Suppressor macrophage treated with lipopolysaccharide for 4 hours (primary cell): ENCODE measurements at places on chromosomes 3 and 15.

- DNase-seq, result no peak
Measured at GRCh38 chr3:17542591-17542990, 199.8 kb downstream of the TBC1D5 start.

GRCh38 chr15:52206446-52206845 lies 15.3 kb upstream of the GNB5 start:
- no peak for DNase-seq

DNA sequence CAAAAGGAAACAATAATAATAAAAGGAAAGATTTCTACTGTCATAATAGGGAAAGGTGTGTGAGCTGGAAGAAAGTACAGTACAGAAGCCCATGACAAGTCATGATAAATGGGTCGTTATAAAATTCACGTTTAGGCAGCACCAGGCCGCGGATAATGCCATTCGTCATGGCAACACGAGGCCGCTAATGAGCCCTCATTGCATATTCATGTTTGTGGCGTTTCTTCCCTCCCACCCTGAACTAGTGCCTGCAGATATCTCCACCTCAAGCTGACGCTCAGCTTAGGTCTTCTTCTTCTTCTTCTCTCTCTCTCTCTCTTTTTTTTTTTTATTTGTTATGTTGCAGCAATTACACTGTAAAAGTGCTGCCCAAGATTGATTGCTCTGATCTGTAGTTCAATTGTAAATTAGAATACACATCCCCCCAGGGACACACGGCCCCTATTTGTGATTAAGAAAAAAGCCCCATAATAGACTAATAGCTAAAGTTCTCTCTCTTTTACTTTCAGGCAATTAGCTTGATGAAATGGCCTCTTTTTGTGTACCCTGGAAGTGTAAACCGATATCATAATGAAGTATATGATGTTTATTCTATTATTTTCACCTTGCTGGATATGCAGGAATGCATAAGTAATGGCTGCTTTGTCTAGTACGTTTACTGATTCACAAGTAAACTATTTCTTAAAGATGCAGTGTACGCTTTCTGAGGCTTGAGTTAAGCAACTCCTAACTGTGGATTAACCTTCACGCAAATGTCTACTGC lies 61.9 kb upstream of the NR2F2 start:
- DNase-seq, result no peak

- DNase-seq, result no peak
Measured at GRCh38 chr3:28399206-28399605, 50.6 kb upstream of the AZI2 start.

DNA sequence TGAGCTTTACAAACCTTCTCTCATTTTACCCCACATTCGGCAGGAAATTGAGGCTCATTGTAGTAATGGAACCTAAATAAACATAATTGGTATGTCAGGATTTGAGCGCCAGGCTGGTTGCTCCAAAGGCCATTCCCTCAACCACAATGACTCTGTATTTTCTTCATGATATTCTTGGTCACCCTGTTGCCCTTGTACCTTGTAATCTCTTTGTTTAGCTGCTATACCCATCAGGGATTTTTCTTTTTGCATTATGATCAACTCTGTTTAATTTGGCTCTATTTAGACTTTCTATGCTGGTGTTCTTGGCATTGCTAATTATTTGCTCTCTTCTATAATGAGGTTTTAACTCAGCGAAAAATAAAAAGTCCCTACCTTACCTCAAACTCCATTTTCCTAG lies 29.8 kb downstream of the DUOX2 start:
- no peak for DNase-seq

DNA sequence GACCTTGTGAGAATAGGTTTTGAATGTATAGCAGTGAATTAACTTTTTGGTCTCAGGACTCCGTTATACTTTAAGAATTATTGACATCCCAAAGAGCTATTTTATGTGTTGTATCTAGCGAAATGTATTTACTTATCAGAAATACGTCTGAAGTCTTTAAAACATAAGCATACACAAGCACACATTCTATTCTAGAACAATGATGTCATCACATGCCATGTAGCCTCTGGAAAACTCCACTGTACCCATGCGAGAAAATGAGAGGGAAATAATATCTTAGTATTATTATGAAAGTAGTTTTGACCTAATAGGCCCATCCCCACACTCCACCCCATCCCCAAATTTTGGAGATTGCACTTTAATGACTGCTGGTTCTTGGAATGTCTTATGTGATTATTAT lies 1.5 kb downstream of the POLR2M start:
- no peak for DNase-seq

- DNase-seq, result no peak
Measured at GRCh38 chr15:25703726-25704125, 159.4 kb downstream of the ATP10A start.

GRCh38 chr3:7953449-7954014 lies 548.1 kb upstream of the LMCD1 start:
- DNase-seq, result no peak

- peak; percentile 48 for DNase-seq
Measured at GRCh38 chr15:31367730-31368344, 41.2 kb downstream of the KLF13 start.

DNA sequence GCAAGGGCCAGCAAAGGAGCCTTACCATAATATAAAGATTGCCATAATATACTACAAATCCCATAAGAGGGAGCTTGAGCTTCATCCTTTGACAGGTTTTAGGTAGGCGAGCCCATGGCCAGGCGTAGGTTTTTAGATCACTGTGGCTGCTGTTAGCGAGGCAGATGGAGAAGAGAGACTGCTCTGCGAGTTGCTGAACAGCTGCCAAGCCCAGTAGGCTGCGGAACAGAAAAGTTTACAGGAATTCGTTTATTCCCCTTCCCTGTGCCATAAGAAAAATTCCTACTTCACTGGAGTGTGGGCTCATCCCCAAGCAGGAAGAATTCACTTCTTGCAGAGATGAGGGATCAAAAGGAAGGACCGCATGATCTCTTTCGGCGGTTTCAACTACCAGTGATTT lies 30.5 kb downstream of the TMED3 start:
- no peak for DNase-seq

- no peak for DNase-seq
Measured at GRCh38 chr3:97992547-97993173, 20.4 kb upstream of the RIOX2 start.

DNA sequence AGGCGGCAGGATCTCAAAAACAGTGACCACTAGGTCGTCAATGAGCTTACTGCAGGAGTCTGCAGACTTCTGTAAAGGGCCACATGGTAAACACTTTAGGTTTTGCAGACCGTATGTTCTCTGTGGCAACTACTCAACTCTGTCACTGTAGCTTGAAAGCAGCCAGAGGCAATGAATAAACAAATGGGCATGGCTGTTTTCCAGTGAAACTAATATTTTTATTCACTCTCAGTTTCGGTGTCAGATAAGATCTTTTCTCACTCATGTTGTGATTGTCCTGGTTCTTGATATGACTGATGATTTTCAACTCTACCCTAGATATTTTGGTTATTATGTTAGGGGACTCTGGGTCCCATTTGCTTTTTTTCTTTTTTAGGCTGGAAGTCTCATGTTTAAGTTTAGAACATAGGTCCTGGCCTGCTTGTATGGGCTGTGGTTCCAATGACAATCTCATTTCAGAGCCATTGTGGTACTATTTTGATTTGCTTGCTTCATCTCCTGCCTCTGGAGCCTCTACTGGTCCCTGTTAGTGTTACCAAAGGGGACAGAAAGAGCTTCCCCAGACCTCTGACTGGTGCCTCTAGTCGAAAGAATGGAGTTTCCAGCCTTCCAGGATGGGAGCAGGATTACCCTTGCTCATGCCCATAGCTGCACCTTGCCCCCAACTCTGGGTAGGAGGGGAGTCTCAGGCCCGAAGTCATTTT lies 222.0 kb downstream of the STT3B start:
- DNase-seq, result no peak

DNA sequence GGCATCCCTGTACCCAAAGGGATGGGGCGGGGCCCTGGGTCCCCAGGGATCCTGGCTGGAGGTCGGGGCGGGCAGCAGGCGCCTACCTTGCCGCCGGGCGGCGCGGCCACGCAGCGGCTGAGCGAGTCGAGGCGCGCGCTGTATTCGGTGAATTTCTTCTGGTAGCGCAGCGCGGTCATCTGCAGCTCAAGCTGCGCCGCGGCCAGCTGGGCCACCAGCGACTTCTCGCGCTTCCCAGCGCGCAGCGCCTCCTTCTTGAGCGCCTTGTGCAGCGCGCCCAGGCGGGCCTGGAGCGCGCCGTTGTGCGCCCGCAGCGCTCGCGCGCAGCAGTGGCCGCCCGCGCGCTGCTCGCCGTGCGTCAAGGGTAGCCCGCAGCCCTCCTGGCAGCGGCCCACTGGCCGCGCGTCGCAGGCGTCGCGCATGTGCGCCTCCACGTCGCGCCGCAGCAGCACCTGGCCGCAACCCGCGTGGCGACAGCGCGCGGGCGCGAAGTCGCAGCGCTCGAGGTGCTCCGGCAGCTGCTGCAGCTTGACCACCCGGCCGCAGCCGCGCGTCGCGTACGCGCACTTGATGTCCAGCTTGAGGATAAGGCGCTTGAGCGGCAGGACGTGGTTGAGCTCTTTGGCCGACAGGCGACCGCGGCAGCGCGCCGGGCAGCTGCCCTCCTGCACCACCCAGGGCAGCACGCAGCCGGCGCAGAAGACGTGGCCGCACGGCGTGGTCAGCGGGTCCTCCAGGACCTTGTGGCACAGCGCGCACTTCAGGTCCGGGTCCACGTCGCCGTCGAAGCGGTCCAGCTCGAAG lies 522 bp downstream of the PDZRN3 start:
- no peak for DNase-seq

GRCh38 chr3:147113293-147114044 lies 292.9 kb downstream of the ZIC4 start:
- no peak for DNase-seq

- no peak for DNase-seq
Measured at GRCh38 chr3:87225659-87226058, 1.4 kb upstream of the CHMP2B start.

DNA sequence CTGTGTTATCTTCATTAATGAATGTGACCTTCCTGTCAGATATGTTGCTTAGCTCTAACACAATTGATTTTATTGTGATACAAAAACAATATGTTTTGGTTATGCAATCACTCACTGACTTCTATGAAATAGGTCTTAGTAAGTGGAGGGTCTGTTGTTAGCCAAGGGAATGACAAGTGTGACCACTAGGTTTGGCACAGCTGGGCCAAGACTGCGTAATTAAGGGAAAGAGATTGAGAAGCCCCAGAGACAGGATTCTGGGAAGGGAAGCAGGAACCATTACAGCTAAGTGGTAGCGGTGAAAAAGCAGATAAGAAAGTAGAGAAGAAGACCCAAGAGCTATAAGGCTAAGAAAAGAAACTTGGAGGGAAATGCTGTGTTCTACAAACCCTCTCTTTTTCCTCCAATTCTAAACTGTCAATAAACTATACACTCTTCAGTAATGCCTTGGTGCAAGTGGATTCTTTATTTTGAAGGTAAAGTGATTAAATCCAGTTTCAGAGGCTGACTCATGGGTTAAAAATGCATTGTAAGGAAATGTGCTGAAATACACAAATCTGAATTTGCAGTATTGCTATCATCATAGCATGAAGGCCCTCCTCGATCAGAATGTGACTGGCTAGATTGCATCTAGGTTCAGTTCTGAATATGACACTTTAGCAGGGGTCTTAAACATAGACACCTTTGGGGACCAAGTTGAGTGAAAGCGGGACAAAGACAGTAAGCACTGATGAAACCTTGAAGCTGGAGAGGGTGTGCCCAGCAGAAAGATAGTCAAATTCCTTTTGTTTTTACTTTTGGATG lies 26.1 kb downstream of the KCNMB2 start:
- DNase-seq, result no peak

GRCh38 chr3:159126261-159127020 lies 324.6 kb downstream of the MFSD1 start:
- DNase-seq, result peak; percentile 18

DNA sequence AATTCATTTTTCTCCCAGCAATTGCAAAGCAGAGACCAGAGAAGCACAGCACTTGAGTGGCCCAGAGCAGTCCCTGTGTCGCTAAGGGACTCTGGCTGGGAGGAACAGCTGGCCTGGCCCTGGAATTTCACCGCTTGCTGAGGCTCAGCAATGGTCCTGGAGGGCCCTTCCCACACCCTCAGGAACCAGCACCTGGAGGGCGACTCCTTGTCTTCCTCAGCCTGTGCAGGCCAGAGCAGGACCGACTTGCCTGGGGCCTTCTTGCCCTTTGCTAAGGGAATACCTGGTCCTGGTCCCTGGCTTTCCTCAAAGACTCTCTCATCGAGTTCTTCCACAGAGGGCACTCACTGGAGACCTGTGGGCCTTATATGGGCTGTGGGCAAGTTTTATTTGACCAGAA lies 294.6 kb downstream of the RPLP1 start:
- no peak for DNase-seq

GRCh38 chr3:186691676-186692075 lies 25.5 kb upstream of the KNG1 start:
- DNase-seq, result no peak

GRCh38 chr3:34102288-34102687 lies 303.9 kb downstream of the PDCD6IP start:
- DNase-seq, result peak; percentile 14

DNA sequence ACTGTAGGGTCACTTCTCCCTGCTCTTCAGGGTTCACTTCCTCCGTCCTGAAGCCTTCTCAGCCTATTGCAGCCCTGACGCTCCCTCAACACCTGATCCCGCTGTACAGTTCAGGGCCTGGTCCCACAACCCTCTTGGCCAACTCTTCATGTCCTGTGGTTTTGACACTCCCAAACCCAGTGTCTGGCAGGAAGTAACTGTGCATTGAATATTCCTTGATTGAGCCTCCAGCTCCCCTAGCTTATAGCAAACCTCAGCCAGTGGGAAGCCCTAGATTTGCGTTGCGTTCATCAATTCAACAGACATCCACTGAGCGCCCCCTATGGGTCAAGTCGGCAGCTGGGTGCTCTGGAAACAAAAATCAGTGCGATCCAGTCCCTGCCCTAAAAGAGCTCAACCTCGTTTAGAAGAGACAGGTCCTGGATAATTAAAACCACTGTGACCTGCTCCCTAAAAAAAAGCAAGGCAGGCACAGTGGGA lies 13.5 kb downstream of the UBAP1L start:
- DNase-seq, result peak; percentile 77

GRCh38 chr3:170500995-170501394 lies 82.3 kb downstream of the CLDN11 start:
- DNase-seq, result no peak

DNA sequence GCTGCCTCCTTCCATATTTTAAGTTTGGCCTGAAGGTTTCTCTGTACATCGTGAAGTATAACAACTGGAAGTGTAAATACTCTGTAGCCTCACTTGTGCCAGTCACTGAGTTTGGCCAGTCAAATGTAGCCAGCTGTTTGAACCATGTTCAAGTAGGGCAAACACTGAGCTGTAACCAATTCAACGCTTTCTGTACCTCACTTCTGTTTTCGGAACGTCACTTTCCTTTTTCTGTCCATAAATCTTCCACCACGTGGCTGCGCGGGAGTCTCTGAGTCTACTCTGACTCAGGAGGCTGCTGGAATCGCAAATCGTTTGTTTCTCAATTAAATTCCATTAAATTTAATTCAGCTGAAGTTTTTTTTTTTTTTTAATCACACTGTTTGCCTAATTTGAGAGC lies 88.8 kb upstream of the RARB start:
- DNase-seq, result no peak
